ENCODE measurements at places on chromosomes 5 and 9.

DNA sequence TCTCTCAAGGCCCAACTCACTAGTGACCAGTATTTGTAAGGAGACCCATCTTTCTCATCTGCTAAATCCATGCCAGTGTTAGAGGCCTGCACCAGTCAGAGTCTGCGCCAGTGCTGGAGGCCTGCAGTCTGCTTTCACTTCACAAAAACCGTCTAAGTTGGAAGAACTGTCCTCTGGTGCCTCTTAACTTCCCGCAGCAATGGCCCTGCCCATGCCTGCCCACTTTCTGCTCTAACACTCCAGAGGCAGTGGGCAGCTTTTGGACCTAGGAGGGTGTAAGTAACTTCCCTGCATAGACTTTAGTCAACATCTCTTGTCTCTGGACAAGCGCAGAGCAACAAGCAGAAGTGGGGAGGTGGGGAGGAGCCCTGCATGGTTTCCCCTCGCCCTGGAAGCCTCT lies 152.9 kb downstream of the AUH start:
- DNase-seq, result no peak

DNA sequence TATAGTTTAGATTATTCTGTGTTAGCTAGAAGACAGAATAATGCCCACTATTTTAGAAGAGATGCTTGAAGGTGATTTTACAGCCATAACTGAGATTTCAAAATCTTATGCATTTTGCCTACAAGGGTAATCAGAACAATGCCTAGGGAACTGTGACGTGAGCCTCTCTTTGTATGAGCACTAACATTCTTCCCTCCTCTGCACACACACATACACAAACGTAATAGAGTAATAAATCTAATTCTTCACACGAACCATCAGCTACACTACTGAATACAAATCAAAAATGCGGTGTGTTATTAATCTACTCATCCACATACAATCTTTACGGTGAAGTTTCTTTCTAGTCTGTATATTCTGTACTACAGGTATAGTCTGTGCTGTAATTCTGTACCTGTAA lies 227.8 kb downstream of the PLK2 start:
- DNase-seq, result no peak

GRCh38 chr5:33824516-33825195 lies 67.1 kb downstream of the ADAMTS12 start:
- no peak for DNase-seq

DNA sequence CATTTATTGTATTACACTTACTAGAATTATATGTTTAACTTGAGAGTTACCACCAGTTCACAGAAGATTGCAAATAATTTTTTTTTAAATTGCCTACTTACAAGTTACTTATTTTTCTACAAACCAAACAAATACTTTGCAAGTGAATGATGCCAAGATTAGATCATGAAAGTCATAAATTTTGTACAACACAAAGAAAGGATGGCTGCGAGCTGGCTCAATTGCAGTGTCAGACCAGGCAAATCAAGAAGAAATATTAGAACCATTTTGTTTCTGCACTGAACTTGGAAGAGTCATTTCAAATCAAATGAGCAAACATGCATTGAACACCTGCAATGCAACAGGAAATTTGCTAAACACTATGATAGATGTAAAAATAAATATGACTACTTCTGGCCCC lies 97.3 kb downstream of the PLCXD3 start:
- no peak for DNase-seq

DNA sequence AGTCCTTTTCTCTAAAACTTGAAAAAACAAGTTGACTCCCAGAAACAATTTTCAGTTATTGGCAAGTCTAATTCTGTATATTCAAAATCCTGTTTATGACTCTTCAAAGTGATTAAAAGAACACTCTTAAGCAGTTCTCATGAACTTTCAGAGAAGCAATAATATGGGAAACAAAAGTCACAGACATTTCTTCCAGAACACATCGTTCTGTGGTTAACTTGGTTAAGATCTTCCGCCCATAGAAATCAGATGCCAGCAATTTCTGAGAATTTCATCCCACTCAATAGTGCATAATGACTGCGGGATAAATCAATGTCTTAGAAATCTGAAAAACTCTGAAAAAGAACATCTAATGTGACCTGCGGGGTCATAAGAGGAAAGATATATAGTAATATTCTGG lies 300.5 kb downstream of the COX7C start:
- no peak for DNase-seq

GRCh38 chr5:180540050-180540694 lies 46.0 kb downstream of the CNOT6 start:
- no peak for DNase-seq

DNA sequence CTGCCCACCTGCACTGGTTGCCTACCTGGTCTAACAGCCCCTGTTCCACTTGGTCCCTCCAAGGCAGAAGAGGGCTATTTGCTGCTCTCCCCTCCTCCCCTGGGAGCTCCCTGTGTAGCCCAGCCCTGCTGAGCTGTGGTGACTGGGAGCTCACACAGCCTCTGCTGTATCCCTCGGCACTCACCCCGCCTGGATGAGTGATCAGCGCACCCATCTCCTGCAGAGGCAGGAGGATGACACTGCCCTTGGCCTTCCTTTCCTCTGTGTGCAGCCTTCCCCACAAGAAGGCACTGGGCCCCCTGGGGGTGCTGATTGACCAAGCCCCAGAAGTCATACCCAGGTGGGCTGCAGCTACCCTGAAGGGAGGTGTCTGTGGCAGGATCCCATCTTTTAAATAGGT lies 134.2 kb downstream of the ADAMTS2 start:
- DNase-seq, result no peak

DNA sequence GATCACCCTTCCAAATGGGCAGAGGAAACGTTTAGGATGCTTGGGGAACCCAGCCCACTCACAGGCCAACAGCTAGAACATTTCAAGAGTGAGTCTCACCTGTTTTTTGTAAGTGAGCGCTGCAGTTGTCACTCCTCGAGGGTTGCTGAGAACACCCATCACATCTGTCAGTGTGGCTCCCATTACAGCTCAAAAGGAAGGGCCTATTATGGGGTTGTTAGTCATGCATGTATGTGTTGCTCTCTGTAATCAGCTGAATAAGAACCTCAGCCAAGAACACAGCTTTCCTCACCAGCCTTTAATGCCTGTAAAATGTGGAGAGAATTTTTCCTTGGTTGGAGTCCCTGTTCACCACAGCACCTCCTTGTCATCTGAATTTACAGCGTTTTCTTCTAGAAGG lies 196.3 kb upstream of the KLF4 start:
- no peak for DNase-seq

- no peak for DNase-seq
Measured at GRCh38 chr5:199197-199949, 8.1 kb downstream of the LRRC14B start.

DNA sequence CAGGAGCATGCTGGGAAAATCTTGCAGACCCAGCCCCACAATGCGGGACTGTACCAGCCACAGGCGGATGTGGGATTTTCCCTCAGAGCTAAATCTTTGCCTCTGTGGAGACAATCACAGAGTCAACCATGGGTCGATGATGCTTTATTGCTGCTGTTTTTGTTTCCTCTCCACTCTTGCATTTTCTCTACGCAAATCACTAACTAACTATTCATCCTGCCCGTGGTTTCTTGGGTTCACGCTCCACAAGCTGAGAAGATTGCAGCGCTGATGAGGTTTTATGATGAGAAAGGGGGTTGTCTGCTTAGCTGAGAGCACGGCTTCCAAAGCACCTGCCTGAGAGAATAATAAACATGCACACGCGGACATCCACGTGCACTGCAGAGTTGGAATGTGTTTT lies 500.2 kb upstream of the ADAMTS16 start:
- DNase-seq, result no peak

GRCh38 chr9:77594963-77595362 lies 53.2 kb downstream of the GNA14 start:
- no peak for DNase-seq

GRCh38 chr9:136537896-136538598 lies 7.8 kb downstream of the NOTCH1 start:
- no peak for DNase-seq

GRCh38 chr5:115402822-115403577 lies 106.5 kb upstream of the CCDC112 start:
- no peak for DNase-seq

DNA sequence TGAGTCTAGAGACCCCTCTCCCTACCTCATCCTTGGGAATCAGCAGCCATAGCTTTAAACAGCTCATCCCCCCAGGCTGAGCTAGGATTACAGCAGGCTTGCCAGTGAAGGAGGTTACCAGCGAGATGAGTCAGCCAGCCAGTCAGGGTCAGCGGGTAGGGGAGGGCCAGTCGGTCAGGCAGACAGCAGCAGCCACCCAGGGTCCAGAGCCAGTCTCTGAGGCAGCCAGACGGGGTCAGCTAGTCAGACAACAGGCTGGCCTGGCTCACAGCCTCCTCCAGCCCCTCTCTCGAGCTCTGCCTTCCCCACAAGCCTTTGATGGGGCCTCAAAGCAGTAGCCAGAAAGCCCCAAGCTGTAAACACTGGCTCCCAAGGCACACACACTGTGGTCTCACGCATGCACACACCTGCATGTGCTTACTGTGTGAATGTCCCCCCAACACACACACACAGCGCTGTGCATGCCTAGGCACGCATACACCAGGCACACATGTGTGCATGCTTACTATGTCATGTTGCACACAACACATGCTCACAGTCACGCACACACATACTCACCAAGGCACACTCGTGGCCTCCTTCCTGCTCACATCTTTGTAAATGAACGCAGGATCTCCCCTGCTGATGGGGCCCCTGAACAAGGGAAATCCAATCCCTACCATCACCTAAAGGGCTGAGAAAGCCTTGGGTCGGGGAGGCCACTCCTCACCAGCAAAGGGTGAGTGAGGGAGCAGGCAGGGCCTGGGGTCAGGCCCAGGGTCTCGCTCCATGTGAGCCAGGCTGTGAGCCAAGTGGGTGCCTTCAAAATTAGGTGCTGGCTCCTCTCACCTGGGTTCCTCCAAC lies 28.2 kb upstream of the CPLX2 start:
- no peak for DNase-seq

GRCh38 chr5:11334404-11334803 lies 569.8 kb downstream of the CTNND2 start:
- no peak for DNase-seq

GRCh38 chr5:146007270-146007669 lies 70.9 kb downstream of the SH3RF2 start:
- DNase-seq, result no peak

GRCh38 chr9:98954244-98954610 lies 10.5 kb downstream of the COL15A1 start:
- no peak for DNase-seq

- no peak for DNase-seq
Measured at GRCh38 chr9:133762488-133763271, 24.5 kb upstream of the SARDH start.

- DNase-seq, result no peak
Measured at GRCh38 chr9:110240198-110240597, 16.1 kb downstream of the TXN start.

GRCh38 chr9:18566121-18566520 lies 92.2 kb downstream of the ADAMTSL1 start:
- no peak for DNase-seq

DNA sequence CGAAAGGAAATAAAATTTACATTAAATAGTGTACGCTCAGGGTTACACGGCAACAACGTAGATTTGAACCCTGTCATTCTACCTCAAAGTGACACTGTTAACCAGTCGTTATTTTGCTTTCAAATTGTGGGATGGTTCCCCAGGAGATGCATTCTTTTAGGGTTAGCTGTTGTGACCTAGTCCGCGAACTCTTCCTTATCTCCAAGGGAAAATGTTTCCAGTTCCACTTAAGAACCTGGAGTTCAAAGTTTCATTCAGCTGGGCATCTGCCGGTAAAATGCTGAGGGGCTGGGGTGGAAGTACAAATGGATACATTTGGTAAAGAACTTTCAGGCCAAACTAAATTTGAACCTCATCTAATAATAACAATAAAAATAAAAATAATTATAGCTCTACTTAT lies 264.6 kb downstream of the NR3C1 start:
- no peak for DNase-seq

DNA sequence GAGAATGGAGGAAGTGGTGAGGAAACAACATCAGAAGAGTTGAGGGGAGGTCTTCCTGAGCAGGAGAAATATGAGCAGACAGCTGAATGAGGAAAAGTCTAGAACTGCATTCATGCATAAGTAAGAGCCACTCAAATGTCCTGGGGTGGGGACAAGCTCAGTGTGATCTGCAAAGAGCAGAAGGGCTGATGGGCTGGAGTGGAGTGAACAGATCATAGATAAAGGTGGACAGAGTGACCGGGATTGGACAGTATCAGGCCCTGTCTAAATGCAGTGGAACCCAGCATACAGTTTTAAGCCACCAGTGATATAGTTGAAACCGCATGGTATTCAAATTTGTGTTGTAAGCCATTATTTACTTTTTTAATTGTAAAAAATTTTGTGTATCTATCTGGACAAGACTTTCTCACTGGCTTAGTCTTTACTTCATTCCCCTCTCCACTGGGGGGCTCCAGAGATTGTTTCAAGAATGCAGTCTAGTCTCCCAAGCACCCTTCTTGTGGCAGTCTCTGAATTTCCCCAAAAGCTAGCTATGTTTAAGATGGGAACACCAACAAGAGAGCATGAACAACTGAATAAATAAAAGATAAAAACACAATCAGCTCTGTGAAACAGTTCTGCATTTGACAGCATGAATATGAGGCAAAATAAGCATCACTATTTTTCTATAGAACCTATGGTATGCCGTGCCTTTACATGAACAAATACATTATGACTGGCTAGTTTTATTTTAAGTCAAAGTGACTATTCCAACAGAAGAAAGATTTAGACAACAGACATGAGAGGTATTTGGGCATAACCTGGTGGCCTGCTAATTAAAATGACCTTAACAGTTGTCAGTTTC lies 10.7 kb upstream of the STK32A start:
- DNase-seq, result no peak

DNA sequence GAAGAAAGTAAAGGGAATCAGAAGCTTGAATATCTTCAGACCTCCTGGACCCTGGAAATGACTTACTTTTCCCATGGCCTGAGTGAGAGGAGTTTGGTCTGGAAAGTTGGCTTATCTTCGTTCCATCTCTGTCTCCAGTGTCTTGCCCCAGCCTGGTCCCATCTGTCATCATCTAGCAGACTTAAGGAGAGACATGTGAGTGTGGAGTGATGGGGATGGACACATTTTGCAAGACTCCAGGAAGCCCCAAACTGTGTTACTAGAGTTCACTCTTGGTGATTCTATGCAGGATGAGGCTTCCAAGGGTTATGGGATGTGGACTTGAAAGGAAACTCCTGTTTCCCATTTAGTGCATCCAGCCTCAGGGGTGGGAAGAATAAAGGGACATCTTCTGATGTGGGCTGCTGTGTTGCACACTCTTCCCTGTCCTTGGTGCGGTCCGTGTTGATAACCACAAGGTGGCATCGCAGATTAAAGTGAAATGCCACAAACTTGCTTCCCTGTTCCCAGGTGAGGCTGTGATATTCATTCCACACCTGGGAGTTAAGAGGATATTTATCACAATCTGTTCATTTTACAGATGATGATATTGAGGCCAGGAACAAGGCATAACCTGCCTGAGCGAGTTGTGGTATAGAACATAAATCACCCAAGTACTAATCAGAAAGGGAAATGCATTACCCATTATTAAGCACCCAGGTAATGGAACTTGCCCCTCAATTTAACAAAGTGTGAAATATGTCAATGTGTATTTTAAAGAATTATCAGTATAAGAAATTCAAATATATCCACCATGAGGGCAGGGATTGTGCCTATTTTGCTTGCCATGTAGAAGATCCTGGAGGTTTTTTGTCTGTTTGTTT lies 269.9 kb upstream of the PAPPA start:
- no peak for DNase-seq

All from GM12891 (cell line).